Activated CD8-positive, alpha-beta T cell treated with anti-CD3 and anti-CD28 coated beads, Interleukin-2, amount 10 ng/mL, durations not matched to agents 7 days and 5 days (primary cell): ENCODE measurements at places on chromosomes 13 and 19. TPM values are rescaled to one million over a fixed set of nuclear protein-coding genes. Genes with fewer than 3 reads are reported as not detected.

MBD3L2 gene
- not detected for total RNA-seq

GRIN2D gene
- total RNA-seq, result 0.08 TPM

TEX101 gene
- not detected for total RNA-seq

IL11 gene
- 0.26 TPM for total RNA-seq

NUDT19 gene
- 12.9 TPM for total RNA-seq

KLHL26 gene
- total RNA-seq, result 13.2 TPM

ABCA7 gene
- 76.6 TPM for total RNA-seq

CNN1 gene
- total RNA-seq, result not detected

FBXO27 gene
- total RNA-seq, result not detected

F2RL3 gene
- total RNA-seq, result 0.34 TPM

ZNF846 gene
- 12.5 TPM for total RNA-seq

PALM3 gene
- not detected for total RNA-seq

HSPB6 gene
- 0.65 TPM for total RNA-seq

FBL gene
- 399 TPM for total RNA-seq

SOHLH2 gene
- total RNA-seq, result not detected

TDRD12 gene
- 0.10 TPM for total RNA-seq

KLK12 gene
- not detected for total RNA-seq

NAPSA gene
- total RNA-seq, result 1.2 TPM

PCDH20 gene
- total RNA-seq, result not detected

GPR4 gene
- not detected for total RNA-seq

FCHO1 gene
- total RNA-seq, result 55.0 TPM

TEX29 gene
- not detected for total RNA-seq

BRD4 gene
- total RNA-seq, result 108 TPM

RHPN2 gene
- 3.0 TPM for total RNA-seq

IFNL4 gene
- total RNA-seq, result not detected

ATP4A gene
- not detected for total RNA-seq

ZNF333 gene
- 7.3 TPM for total RNA-seq

SIAH3 gene
- not detected for total RNA-seq

PEG3 gene
- total RNA-seq, result not detected

ATP4B gene
- total RNA-seq, result not detected

TMEM59L gene
- not detected for total RNA-seq

ZNF208 gene
- 0.18 TPM for total RNA-seq

LILRB3 gene
- 1.1 TPM for total RNA-seq

MPND gene
- 26.0 TPM for total RNA-seq

MAP4K1 gene
- total RNA-seq, result 259 TPM

ANKLE1 gene
- 10.7 TPM for total RNA-seq

C19orf18 gene
- 0.42 TPM for total RNA-seq

ZNF723 gene
- not detected for total RNA-seq

FPR2 gene
- not detected for total RNA-seq

FAM83E gene
- total RNA-seq, result 1.7 TPM

PCP2 gene
- total RNA-seq, result 1.0 TPM

SLC17A7 gene
- not detected for total RNA-seq

MIA gene
- not detected for total RNA-seq

SYNE4 gene
- total RNA-seq, result 1.8 TPM

ZNF724 gene
- 16.1 TPM for total RNA-seq

SDHAF1 gene
- total RNA-seq, result 21.4 TPM

ICAM4 gene
- total RNA-seq, result 0.99 TPM

THSD8 gene
- 17.7 TPM for total RNA-seq

BRSK1 gene
- total RNA-seq, result 7.5 TPM

PRR19 gene
- total RNA-seq, result 0.44 TPM

REX1BD gene
- total RNA-seq, result 98.7 TPM

AXL gene
- total RNA-seq, result not detected

FFAR2 gene
- total RNA-seq, result not detected

ZSCAN5C gene
- not detected for total RNA-seq

FKRP gene
- 15.3 TPM for total RNA-seq

TMEM38A gene
- total RNA-seq, result 0.87 TPM

PBX4 gene
- 34.1 TPM for total RNA-seq

SLC6A16 gene
- 3.4 TPM for total RNA-seq
